ENCODE measurements at places on chromosomes 11 and 22. TPM values are rescaled to one million over a fixed set of nuclear protein-coding genes. Genes with fewer than 3 reads are reported as not detected.

DNA sequence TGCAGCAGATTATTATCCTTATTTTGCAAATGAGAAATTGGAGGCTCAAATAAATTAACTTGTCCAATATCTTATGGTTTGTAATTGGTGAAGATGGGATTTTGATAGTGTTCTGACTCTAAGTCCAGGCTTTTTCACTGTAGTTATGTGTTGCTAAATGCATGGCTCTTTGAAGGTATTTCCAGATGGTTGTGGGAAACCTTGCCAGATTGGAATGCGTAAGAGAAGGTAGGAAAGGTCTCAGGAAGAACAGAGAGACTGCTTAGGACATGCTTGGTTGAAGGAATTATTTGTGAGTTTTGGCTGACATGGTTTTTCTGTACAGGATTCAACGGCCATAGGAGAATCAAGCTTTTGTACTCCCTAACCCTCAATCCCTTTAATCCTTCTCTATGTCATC, 108.6 kb downstream of the STIM1 start:
- no peak for DNase-seq

DNA sequence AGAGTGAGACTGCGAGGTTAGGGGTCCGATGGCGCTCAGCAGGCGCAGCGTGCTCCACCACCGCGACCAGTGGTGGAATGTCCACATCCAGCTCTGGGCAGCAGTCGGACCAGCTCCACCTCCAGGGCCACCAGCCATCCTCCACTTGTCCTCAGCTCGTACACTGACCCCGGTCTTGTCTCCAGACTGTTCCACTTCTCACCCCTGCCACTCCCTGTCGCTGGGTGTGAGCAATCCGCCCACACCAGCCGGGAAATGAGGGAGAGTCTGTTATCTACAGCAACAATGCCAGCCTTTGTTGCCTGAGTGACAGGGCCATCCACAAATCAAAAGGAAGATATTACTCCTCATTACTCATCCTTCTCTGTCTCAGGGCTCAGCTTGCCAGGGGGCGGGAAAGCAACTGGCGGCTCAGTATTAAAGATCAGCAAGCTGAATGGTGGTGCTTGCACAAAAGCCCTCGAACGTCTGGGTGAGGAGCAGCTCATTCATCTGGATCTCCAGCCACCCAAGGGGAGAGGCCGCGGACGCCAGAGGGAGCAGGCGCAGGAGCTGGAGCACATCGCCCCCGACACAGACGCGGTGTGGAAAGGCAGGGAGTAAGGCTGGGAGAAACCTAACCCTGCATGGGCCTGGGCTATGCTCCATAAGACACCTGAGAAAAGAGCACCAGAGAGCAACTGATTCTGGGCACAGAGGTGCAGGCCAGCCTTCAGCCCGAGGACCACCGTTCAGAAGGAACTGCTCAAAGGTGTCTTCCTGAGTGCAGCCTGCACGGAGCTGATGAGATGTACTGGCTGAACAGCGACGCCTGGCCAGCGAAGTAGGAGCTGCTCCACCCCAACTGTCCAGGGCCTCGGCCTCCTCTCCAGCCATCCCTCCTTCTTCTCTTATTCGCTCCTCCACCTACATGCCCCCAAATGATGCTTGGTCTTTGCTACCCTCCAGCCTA, 21.9 kb downstream of the IGSF9B start:
- no peak for DNase-seq

- DNase-seq: peak; percentile 26
Observed at GRCh38 chr22:31561238-31561887, 65.0 kb downstream of the SFI1 start.

DNA sequence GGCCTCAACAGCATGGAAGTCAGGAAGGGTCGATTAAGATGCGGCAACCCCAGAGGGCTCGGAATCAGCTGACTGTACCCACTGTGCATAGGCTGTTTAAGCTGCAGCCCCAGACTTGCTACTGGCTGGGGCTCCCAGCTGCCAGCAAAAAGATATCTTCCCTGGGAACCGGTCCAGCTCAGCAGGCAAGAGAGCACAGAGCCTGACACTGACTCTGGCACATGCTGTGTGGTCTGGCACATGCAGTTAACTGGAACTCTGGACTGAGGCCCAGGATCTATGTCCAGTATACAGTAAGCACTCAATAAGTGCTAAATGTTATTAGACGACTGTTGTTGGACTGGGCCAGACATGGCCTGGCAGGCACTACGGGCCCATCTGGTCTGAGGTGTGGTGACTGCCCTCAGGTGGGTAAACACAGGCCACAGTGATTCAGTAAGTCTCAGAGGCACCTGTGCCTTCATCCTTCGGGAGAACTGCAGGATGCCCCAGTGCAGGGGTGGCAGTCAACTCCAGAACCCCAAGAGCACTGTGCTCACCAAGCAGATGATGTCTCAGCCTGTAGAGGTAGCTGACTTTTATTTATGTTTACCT, 87.6 kb downstream of the LARGE1 start:
- no peak for DNase-seq

DNA sequence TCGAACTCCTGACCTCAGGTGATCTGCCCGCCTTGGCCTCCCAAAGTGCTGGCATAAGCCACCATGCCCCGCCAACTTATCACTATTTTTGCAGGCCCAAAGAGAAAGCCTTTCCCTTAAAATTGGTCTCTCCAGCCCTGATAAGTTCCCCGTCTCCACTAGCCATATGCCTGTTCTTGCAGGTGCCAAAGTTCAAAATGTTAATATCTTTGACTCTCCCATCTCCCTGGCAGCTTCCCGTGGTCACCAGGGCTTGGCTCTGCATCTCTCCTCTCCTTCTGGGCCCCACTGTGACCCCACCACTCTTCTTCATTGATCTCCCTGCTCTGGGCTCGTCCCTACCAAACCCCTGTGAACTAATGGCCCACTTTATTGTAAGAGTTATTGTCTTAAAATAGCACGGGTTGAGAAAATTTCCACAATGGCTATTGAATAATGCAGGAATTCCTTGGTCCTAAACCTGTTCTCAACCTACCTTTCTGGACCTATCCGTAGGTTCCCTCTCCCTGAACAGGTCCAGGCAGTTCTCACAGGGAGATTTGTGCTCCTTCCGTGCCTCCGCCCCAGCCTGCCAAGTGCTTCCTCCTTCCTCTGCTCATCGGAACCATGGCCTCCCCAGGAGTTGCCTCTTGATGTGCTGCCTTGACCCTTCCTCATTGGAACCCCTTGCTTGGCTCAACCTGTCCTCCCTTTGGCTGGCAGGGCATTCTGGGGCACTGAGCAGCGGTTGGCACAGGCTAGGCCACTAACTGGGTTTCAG, 147.5 kb downstream of the DSCAML1 start:
- no peak for DNase-seq

DNA sequence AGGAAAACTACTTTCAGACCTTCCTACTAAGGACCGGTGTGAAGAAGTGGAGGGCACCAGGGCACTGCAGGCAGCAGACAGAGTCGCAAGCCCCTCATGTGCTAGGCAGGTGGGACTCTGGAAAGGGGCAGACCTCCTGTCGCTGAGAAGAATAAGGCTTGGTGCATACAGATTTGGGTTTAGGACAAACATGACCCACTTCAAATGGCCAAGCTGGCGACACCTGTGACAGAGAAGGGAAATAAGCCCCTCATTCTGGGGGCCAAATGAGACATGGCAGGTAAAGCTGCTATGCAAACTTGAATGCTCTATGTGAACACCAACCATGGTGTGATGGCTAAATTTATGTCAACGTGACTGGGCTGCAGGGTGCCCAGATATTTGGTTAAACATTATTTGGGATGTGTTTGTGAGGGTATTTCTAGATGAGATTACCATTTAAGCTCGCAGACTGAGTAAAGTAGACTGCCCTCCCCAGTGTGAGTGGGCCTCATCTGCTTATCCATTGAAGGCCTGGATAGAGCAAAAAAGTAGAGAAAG, 112.4 kb upstream of the PITPNB start:
- DNase-seq: no peak

DNA sequence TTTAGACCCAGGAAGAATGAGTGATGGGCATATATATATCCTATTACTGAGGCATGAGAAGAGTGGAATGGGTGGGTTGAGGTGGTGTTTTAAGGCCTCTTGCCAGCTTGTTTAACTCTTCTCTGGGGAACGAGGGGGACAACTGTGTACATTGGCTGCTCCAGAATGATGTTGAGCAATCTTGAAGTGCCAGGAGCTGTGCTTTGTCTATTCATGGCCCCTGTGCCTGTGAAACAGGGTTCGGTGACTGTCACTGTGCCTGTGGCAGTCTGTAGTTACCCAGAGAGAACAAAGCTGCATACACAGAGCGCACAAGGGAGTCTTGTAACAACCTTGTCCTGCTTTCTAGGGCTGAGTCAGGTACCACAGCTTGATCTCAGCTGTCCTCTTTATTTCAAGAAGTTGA, 11.7 kb downstream of the LIMK2 start:
- DNase-seq: no peak

GRCh38 chr11:5398936-5399335, 15.3 kb downstream of the OR51M1 start:
- no peak for DNase-seq

DNA sequence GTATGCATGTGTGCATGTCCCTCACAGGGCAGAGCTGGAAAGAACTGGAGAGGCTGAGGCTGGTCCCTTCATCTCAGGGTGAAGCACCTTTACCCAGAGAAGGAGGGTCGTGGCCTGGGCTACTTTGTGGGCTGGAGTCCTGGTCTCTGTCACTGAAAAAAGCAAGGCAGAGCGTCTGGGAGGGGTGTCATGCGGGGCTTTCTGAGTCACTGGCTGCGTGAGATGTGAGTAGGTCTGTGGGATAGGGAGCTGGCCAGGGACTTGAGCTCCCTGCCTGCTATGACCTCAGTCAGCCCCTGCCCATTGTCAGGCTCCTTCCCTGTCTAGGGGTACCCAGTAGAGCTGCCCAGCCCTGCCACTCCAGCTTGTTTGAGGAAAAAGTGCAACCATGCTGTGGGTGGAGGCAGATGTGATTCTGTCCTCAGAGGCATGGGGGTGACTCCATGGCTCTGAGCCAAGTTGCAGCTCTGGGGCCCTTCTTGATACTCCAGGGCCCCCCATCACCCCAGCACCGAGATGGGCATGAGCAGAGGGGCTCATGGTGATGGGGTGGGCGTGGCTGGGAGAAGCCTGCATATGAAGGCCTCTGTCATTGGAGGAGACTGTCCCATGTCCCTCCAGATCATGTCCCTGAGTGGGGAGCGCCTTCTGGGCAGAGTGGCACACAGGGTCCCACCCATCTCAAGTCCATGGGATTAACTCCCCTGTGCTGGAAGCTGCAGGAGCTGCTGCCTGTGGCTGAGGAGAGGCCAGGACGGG, 27.8 kb downstream of the KCNQ1 start:
- DNase-seq: no peak

DNA sequence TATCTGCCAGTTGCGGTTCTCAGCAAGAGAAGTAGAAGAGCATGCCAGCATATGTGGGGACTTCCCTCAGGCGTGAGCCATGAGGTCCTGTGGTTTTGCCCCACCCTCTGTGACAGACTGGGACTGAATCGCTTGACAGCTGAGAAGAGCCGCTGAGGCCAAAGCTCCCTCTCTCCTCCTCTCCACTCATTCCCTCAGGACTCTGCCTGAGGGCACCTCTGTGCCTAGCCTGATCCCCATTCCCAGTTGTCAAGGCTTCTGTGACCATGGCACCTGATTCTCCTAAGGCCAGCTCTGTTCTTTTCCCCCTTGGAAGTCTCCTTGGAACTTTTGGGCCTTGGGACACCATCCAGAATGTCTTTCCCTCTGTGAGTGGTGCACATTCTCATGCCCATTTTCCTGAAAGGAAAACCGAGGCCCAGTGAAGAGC, 27.0 kb downstream of the ART5 start:
- no peak for DNase-seq

DNA sequence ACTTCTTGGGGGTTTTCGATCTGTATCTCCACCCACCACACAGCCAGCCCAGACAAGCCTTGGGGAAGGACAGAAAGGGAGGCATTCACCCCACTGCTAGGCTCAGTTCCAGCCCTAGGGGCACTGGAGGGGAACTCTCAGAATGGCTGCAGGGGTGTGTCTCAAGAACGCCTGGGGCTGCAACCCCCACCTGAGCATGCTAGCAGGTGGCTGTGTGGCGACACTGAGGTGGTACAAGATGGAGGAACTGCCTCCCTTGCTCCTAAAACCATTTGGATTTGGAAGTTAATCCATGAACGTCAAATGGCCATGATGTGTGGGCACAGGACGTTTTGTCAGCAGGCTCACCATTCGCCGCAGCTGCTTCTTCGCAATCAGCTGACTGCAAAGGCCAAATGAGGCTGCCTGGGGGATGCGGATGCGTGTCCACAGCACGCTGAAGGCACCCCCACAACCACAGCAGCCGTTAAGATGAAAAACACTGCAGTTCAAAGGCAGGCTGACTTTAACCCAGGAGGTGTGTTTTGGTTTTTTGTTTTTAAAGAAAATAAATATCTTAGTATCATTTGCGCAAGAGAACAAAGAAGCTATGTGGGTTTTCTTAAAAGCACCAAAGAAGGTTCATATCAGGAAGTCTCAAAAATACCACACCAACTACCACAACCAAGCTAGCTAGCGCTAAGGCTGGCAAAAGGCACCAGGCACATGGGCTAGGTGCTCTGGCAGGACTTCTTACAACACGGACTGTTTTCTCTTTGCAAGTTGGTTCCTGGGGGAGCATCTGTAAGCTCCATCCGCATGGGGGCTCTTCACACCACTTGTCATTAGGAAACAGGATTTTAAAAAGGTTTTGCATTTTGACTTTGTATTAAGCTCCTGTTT, 22.2 kb upstream of the NAP1L4 start:
- no peak for DNase-seq

GRCh38 chr22:48253573-48253972, 1491.1 kb downstream of the TBC1D22A start:
- no peak for DNase-seq

DNA sequence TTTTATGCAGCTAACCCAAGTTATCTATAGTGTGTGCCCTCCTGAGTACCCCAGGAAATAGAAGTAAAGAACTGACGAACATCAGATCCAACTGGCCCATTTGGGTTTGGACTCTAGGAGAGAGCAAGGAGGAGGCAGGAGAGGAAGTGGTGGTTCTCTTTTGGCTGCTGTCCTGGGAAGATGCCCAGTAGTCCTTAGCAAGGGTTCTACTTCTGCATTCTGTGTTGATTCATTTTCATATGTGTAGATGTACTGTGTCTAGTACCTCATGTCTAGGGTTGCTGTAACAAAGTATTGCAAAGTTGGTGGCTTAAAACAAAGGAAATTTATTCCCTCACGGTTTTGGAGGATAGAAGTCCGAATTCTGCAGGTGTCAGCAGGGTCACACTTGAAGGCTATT, 6.6 kb upstream of the MMP27 start:
- DNase-seq: no peak

MS4A12 gene
- not detected for total RNA-seq

SLC1A2 gene
- total RNA-seq: 0.78 TPM

MPZL3 gene
- total RNA-seq: 3.2 TPM
